ENCODE measurements at places on chromosomes 1 and 21.

DNA sequence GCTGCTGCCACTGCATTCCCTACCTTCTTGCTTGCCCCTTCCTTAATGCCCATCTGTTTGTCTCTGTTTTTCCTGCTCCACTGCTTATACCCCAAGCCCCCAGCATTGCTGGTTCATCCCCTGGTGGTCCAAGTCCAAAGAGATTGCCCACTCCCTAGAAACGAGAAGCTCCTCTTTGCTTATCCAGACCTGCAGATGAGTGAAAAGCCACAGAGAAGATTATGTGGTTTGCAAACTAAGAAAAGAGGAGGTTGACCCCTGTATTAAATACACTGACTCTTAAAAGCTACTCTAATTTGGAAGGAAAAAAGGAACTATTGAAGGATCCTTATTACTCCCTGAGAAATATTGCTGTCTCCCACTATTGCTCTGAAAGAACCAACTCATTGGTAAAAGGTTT is 146.8 kb upstream of the RAB4A start:
- DNase-seq: no peak

- no peak for DNase-seq
Observed at GRCh38 chr1:166692346-166692745, 146.9 kb upstream of the POGK start.

DNA sequence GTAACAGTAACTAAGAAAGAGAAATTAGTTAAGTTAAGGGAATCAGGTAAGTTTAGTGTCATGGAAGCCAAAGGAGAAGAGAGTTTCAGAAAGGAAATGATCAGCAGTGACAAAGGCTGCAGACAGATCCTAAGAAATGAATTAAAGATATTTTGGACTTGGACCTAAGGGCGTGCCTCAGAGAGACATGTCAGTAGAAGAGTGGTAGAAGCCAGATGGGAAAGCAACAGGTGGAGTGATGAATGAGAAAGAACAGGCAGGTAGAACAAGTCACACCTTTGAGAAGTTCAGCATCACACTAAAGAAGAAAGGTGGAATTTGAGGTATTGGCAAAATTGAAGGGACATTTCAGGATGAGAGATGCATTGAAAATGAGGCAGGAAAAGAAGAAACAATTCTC is 1.4 kb upstream of the C4BPA start:
- DNase-seq: no peak

- DNase-seq: no peak
Observed at GRCh38 chr1:237759377-237759776, 131.3 kb downstream of the ZP4 start.

DNA sequence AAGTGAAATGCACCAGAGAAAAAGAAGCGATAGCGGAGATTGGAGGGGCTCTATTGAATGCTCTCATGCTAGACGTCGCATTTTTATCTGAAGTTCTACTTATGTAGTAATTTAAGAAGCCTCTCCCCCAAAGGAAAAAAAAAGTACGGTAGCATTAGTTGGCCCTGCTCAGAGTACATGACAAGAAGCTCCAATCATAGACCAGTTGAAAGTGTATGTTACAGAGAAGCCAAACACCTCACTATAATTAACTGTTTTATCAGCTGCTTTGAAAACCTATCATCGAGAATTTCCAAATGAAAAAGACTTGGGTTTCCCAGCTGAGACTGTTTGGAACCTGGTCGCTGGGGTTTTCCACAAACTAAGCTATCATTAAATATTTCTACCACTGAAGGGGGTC is 19.6 kb upstream of the OVAAL start:
- DNase-seq: no peak

DNA sequence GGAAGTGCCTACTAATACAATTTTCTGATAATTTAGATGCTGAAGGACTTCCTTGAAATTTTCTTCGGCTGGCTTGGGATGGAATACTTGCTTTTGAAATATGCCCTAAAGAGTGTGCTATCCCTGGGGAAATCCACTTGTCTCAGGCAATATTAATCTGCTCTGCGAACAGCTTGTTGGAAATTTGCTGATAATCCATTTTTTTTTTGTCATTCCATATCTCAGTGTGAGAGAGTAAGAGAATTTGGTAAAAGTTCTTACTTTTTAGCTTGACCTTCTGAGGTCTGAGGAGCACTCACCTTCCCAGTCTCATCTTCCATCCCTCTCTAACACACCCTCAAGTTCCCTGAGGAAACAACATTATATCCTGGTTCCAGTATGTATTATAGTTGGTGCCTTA is 36.8 kb downstream of the DNAJC6 start:
- no peak for DNase-seq

- no peak for DNase-seq
Observed at GRCh38 chr1:87437663-87438295, 109.1 kb downstream of the LMO4 start.

- no peak for DNase-seq
Observed at GRCh38 chr21:14901482-14901958, 163.3 kb downstream of the NRIP1 start.

- DNase-seq: peak; percentile 15
Observed at GRCh38 chr1:47682786-47683350, 245.0 kb downstream of the FOXD2 start.

DNA sequence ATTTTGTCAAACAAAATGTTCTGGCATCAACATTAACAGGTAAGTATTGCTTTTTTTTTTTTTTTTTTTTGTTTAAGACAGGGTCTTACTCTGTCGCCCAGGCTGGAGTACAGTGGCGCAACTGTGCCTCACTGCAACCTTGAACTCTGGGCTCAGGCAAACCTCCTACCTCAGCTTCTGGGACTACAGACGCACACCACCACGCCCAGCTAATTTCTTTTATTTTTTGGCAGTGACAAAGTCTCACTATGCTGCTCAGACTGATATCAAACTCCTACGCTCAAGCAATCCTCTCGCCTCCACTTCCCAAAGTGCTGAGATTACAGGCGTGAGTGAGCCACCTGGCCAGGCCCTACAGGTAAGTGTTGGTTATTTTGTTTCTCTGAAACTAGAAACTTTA is 2.4 kb downstream of the TUT4 start:
- no peak for DNase-seq

GRCh38 chr1:15304708-15305467 is 57.9 kb downstream of the FHAD1 start:
- DNase-seq: peak; percentile 72

DNA sequence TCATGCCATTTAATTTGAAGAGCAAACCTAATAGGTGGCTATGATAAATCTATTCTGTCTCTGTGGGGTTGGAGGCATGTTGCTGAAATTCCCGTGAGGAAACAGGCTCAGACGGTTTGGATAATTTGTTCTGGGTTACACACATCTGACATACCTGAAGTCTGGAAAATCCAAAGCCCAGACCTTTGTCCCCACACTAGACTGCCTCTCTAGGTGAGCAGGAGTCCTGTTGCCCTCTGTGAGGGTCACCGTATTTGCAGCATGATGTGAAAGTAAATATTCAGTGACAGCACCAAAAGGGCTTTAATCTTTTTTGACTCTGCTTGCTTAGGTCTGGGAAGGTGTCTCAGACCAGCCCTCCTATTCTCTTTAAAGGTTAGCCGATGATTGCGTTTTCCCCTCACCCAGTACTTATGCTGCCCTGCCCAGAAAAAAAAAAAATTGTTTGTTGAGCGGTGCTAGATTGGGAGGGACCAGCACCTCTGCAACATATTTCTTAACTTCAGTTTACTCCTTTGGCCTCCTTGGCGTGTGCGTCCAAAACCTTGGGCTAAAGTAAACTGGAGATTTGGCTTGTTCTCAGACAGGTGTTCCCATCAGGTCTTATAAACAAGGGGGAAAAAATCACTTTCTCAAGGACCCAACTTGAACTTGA is 67.0 kb downstream of the CACHD1 start:
- no peak for DNase-seq

GRCh38 chr1:7070389-7071029 is 285.3 kb downstream of the CAMTA1 start:
- peak; percentile 79 for DNase-seq

DNA sequence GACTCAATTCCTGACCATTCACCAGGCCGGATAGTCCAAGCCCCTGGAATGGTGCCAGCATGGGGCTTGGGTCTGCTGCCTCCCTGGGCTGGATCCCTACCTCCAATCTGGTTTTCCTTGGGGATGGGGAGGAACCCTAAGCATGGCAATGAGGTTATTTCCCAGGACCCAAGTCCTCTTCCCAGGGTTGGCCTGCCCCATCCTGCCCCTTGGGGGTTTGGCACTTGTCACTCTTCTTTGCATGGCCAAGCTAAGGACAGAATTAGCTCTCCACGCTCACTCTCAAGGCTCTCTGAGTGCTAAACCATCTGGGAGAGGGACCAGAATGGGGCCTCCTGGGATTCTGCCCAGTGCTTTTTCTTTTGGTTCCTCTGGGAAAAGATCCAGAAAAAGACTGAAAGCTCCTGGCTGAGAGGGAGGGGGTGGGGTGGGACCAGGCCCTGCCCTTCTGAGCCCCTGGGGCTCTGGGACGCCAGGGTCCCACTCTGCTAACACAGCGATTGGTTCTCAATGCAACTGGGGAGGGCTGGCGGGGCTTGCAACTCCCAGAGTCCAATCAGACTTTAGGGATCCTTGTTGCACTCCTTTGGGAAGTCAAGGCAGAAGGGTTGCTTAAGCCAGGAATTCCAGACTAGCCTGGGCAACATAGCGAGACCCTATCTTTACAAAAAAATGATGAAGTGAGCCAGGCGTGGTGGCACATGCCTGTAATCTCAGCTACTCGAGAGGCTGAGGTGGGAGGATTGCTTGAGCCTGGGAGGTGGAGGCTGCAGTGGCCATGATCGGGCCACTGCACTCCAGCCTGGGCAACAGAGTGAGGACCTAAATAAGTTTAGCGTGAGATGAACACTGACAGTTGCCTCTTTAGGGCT is 52.7 kb downstream of the DHRS3 start:
- no peak for DNase-seq

GRCh38 chr1:16241221-16241708 is 4.3 kb upstream of the CPLANE2 start:
- DNase-seq: no peak

GRCh38 chr1:93607814-93608186 is 73.8 kb downstream of the BCAR3 start:
- DNase-seq: no peak

DNA sequence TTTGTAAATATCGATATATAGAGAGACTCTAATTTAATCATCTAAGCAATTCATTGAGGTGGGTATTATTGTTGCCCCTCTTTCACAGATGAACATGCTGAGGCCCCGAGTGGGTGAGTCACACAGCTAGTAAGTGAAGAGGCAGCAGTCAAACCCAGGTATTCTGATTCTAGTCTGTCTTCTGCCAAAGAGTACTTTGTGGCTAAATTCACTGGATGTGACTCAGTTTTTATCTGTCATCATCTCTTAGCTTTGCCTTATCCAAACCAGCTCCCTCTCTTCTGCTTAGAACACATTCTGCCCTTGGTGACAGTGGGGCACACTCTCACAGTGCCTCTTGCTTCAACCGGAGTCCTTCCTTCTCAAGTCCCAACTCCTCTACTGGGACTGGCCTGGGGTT is 11.5 kb downstream of the FCRL5 start:
- DNase-seq: no peak

GRCh38 chr1:53321776-53322602 is 5.9 kb downstream of the LRP8 start:
- DNase-seq: no peak

- no peak for DNase-seq
Observed at GRCh38 chr21:28579986-28580550, 412.6 kb downstream of the LTN1 start.

GRCh38 chr1:170539154-170539553 is 7.2 kb downstream of the GORAB start:
- DNase-seq: no peak

GRCh38 chr1:11944358-11944931 is 9.9 kb downstream of the PLOD1 start:
- peak; percentile 76 for DNase-seq

DNA sequence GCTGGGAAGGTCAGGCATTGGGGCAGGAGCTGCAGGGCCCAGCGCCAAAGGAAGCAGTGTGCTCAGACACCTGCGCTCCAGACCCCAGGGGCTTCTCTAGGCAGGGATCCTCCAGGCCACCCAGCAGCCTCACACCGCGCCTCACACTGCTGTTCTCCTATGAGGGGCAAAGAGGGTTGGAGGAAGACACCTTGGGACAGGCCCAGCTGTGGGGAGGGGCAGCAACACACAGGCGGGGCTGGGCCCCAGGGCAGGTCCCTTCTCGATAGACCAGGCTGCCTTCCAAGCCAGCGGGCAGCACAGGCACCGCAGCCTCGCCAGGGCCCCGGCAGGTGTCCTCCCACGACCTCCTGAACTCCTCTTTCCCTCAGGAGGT is 20.7 kb upstream of the PRSS38 start:
- no peak for DNase-seq

GRCh38 chr1:65360648-65361047 is 51.3 kb downstream of the DNAJC6 start:
- DNase-seq: no peak

- no peak for DNase-seq
Observed at GRCh38 chr21:15210235-15210678, 145.5 kb upstream of the NRIP1 start.

- DNase-seq: no peak
Observed at GRCh38 chr1:111032295-111032897, 68.7 kb upstream of the LRIF1 start.

DNA sequence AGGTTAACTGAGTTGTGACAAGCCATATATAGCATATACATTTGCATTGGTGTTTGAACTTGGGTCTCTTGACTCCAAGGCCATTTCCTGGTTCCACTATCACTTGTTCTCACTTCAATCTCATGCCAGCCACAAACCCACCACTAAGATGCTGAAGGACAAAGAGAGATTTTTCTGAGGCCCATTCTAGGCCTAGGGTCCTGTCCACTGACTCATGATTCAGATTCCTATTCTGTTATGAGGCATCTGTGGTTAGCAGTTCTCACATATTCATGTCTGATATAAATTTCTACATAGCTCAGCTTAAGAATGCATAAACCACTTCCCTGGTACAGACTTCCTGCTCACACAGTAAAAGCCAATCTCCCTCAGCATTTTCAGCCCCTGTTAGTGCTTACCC is 326.1 kb upstream of the BEND5 start:
- no peak for DNase-seq

DNA sequence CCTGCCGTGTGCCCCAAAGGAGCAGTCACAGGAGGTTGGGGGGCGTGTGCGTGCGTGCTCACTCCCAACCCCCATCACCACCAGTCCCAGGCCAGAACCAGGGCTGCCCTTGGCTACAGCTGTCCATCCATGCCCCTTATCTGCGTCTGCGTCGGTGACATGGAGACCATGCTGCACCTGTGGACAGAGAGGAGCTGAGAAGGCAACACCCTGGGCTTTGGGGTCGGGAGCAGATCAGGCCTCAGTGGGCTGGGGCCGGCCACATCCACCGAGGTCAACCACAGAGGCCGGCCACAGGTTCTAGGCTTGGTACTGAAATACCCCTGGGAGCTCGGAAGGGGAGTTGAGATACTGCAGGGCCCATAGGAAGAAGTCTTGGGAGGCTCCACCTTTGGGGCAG is 23.5 kb downstream of the COL6A1 start:
- DNase-seq: peak; percentile 43

- DNase-seq: peak; percentile 58
Observed at GRCh38 chr1:15584489-15585363, at the start of gene AGMAT. TSS of gene AGMAT (minus strand) at chr1:15585051. CDS start at chr1:15584967, 84 bp downstream.

DNA sequence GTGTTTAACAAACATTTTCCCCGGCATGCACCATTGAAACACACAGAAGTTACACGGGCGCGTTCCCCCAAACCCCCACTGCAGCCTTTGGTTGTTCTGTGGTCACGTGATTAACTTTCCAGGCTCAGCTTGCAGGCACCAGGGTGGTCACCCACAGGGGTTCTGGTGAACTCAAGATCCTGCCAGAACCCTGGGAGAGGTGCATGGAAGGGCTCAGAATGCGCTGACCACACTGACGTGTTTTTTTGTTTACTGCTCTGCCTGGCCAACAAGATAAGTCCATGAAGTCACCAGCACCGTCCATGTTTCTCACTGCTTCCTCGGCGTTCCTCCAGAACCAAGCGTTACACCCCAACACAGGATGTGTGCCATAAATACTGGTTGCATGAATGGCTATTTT is 229.5 kb upstream of the VAMP3 start:
- DNase-seq: no peak

All from right forelimb (tissue), 1 donor.